ENCODE measurements at places on chromosomes 6 and 20.

DNA sequence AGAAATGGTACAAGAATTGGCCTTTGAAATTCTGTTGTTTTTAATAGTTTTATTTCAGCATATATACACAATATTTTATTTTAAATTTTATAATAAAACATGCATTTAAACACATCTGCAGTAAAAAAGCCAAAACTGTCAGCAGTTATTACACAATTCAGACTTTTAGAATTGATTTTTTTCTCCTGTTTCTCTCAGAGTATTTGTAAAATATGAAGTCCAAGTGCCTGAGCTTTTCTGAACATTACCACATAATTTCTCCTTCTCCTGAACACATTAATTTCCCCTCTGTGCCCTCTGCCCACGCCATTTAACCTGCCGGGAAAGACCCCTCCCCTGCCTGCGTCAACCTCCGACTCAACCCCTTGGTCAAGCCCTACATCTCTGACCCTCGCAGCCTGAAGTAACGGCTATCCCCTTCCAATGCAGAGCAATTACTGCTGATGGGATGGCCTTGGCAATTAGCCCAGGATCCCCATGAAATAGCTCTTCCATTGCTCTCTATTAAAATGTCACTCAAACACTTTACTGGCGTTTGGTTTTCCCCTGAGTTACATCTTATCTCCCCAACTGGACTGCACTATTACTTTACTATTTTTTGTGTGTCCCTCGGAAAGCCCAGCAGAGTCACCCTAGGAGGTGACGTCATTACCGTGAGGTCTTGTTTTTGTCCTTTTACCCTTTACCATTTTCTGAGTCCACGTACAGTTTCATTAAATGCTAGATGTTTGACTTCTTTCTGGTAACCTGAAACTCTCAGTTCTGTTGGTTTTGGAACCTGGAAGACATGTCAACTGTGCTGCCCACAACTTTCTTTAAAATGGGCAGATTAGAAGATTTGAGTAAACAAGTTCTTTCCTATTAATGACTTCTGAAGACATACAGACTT, 146.7 kb upstream of the TAB2 start:
- no peak for DNase-seq

GRCh38 chr6:4459996-4460395, 316.2 kb upstream of the CDYL start:
- no peak for DNase-seq

DNA sequence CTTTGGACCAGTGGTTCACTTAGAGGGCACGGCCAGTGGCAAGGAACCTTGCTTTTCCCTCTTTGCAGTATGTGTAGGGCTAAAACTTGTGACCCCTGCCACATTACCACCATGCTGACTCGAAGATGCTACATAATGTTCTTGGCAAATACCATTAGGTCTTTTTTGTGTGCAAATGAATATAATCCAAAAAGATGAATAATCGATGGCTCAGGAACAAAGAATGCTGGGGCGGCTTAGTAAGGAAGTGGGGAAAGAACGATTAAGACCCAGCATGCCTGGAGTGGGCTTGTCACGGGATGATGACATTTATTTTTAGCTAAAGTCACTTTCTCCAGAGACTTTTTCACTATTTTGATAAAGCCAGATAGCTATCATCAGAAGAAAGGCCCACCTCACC, 23.1 kb downstream of the CMTR1 start:
- no peak for DNase-seq

- no peak for DNase-seq
Measured at GRCh38 chr20:35621560-35621946, 5.9 kb downstream of the SPAG4 start.

- no peak for DNase-seq
Measured at GRCh38 chr6:163231356-163232014, 183.0 kb upstream of the QKI start.

GRCh38 chr6:10954590-10955010, 67.7 kb downstream of the SYCP2L start:
- peak; percentile 22 for DNase-seq

DNA sequence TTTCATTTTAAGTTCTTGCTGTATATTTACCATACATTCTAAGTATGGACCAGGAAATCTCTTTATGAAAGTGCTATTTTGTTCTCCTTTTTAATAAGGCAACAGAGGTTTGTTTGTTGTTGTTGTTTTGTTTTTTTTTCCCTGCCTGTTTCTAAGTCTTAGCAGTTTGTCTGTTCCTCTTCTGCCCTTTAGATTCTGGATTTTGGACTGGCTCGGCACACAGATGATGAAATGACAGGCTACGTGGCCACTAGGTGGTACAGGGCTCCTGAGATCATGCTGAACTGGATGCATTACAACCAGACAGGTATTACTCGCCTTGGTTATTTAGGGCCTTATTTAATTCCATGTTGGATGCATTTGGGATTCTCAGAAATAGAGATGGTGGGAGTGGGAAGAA, 48.0 kb downstream of the MAPK14 start:
- no peak for DNase-seq

- no peak for DNase-seq
Measured at GRCh38 chr20:4720977-4721349, 746 bp upstream of the PRND start.

DNA sequence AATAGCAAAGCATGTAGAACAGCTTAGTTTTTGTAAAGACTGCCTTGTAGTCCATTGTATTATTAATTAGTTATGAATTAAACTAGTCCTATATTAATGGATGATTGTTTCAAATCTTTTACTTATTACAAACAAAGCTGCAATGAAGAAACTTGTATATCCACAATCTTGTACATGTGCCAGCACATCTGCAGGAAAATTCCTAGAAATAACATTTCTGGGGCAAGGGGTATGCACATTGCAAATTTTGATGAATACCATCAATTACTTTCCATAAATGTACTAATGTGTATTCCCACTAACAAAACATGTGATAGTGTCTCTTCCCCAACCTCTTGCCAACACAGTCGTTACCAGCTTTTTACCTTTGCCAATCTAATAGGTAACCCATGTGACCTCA, 73.6 kb upstream of the AKAP12 start:
- no peak for DNase-seq

DNA sequence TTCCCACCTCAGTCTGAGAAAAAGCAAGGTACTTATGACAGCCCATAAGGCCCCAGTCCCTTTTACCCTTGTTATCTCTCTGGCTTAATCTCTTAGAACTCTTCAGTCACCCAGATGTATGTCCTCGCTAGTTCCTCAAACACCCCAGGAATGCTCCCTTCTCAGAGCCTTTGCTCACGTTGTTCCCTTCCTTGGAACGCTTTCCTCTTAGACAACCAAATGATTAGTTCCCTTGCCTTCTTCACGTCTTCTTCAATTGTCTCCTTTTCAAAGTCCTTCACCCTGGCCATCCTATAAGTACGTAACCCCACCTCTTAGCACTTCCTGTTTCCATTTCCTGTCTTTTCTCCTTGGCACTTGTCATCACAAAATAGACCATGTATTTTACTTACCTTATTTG, 1.1 kb upstream of the APOBEC2 start:
- no peak for DNase-seq

GRCh38 chr6:19279273-19279684, 557.9 kb upstream of the ID4 start:
- no peak for DNase-seq

- peak; percentile 19 for DNase-seq
Measured at GRCh38 chr20:34112600-34113101, 608 bp upstream of the EIF2S2 start.

DNA sequence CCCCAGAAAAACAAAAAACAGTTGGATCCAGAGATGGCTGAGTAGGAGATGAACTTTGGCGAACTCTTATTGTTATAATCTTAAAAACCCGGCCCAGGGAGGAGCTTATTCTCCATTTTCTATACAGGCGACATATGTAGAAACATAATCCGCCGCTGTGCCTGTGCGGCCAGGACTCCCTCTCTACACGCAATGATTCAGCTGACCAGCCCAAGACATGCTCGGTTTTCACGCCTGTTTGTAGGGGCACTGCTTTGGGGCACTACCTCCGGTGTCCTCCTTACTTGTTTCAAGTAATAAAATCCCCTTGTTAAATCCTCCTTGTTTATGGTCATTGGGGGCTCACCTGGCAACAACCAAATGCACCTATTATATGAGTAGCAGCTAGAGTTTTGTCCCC, 89.9 kb downstream of the SEL1L2 start:
- no peak for DNase-seq

DNA sequence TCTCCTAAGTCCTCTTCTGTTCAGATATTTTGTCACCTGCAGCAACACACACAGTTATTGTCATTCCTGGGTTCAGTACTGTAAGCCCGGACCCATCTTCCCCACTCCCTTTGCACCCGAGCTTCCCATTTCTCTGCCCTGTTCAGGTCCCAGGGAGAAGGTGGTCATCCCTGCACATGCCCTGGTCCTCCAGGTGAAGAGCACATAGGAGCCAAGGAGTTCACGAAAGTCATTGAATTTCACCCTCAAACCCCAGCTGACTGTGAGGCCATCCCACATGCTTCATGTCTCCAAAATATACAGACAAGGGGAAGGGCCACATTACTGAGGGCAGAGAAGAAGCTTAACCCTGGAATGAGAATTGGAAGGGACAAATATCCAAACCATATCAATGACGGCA, 8.1 kb downstream of the HLA-DPA1 start:
- DNase-seq, result no peak

GRCh38 chr20:36827541-36828279, 48.2 kb upstream of the TLDC2 start:
- no peak for DNase-seq

- DNase-seq, result no peak
Measured at GRCh38 chr6:157748839-157749571, 74.0 kb upstream of the SNX9 start.

DNA sequence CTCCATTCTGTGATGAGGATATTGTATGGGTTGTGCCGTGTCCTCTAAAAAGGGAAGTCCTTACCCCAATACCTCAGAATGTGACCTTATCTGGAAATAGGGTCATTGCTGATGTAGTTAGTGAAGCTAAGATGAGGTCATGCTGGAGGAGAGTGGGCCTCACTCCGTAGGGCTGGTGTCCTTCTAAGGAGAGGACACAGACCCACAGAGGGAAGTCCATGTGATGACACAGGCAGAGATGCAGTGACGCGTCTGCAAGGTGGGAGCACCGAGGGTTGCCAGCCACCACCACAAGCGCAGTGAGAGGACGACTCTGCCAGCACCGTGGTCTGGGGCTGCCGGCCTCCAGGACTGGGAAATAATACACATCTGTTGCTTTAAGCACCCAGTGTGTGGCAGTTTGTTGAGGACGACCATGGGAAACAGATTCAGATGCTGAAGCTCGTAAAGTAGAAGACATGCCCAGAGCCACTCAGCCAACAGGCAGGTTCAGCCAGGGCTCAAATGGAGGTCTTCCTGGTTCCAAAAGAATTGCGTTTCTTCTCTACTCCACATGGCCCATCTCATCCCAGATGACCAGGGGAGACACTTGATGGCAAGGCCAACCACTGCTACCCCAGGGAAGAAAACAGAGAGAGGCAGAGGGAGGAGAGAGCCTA, 59.2 kb upstream of the DUSP22 start:
- DNase-seq, result no peak

DNA sequence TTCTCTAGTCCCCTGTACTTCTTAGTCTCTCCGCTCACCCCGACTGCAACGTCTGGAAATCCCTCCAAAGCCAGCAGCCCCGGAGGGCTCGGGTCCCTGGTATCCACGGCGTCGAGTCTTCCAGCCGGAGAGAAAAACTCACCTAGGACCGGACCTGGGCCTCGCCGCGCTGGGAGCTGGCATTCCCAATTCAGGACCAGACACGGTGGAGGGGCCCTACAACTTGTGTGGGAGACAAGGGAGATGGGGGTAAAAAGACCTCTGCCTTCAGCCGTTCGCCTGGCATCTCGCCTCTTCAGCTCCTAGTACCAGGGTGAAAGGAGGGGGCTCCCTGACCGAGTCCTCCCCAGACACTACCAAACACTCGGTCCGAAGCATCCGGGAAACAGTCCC, 64.3 kb downstream of the GPX5 start:
- no peak for DNase-seq

DNA sequence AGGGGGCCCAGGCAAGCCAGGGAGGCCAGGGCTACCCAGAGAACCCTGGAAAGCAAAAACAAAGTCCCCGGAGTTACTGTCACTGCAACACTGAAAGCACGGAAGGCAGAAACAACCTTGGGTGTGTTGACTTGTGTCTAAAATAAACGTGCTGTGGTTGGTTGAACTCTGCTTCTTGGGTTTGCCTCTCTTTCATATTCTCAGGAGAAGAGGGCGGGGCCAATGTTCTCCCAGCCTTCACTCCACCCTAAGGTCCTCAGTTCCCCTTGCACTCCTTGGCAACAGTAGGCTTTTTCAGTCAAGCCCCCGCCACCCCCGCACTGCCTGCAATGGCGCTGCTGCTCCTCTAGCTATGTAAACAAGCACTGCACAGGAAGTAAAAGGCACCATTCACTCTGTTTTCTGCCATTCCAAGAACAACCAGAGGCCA, 60.9 kb downstream of the COL9A1 start:
- DNase-seq, result no peak

DNA sequence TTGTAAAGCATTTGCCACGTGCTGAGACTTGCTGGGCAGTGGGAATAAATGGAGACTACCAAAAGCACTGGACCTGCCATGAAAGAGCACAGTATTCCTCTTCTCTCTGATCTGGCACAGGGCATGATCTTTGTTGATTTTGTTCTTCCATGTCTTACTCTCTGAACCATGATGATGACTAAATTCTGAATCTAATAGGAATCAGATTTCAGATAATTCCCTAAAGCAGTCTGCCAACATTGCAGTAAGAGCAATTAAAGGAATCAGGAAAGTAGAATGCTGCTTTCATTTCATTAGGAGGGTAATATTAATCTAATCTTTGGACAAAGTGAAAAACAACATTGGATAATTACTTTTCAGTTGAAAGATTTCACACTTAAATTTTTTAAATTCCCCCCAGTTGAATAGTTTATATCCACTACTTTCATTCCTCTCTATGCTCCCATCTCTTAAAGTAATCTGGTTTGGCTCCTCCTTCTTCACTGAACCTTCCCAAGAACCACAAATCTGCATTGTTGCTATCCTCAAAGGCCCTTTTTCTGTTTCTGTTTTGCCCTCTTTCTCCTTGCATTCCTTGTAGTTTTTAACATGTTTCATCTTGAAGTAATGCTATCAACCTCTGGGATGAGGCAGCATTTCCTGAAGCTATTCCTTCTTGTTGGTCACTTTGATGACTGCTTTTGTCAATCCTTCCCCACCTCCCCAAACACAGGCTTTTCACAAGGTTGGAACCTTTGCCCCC, 243.2 kb upstream of the TENT5A start:
- DNase-seq, result no peak

GRCh38 chr20:61037498-61037897, 214.6 kb upstream of the CDH4 start:
- no peak for DNase-seq

GRCh38 chr6:151071295-151071694, 168.5 kb upstream of the AKAP12 start:
- DNase-seq, result no peak

GRCh38 chr6:11659757-11660156, 118.8 kb downstream of the ADTRP start:
- DNase-seq, result no peak

- no peak for DNase-seq
Measured at GRCh38 chr20:2911200-2911599, 37.9 kb downstream of the PTPRA start.

GRCh38 chr20:24017458-24017755, 28.8 kb upstream of the GGTLC1 start:
- DNase-seq, result no peak

- no peak for DNase-seq
Measured at GRCh38 chr6:47455533-47456209, 21.9 kb upstream of the CD2AP start.

Data from stimulated activated CD4-positive, alpha-beta T cell treated with anti-CD3 and anti-CD28 coated beads, TNF-alpha, amount 100 ng/mL, for 4 hours (primary cell).